ENCODE measurements at places on chromosomes 7 and 10.

GRCh38 chr10:126099366-126099765 is 203.0 kb downstream of the FANK1 start:
- DNase-seq, result no peak

DNA sequence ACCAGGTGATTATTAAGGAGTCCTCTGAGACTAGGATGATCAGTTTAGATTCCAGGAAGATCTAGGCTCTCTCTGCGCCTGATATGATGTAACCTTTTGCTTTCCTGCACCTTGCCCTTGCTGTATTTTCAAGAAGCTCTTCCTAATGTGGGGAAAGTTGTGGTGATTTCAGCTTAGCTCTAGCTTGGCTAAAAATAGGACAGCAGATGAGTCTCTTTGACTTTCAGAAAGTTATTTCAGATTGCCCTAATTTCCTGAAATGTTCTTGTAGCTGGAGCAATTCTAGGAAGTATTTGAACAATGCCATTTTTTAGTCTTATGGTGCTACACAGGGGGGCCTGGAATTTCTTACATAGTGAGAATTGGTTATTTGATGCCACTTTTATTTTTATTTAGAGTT is 3.8 kb downstream of the LCOR start:
- DNase-seq, result peak; percentile 23

GRCh38 chr10:69348816-69349541 is 67.7 kb downstream of the TACR2 start:
- peak; percentile 75 for DNase-seq

- no peak for DNase-seq
These were observed 72.0 kb upstream of the ANK3 start for GRCh38 chr10:60461688-60462087.

DNA sequence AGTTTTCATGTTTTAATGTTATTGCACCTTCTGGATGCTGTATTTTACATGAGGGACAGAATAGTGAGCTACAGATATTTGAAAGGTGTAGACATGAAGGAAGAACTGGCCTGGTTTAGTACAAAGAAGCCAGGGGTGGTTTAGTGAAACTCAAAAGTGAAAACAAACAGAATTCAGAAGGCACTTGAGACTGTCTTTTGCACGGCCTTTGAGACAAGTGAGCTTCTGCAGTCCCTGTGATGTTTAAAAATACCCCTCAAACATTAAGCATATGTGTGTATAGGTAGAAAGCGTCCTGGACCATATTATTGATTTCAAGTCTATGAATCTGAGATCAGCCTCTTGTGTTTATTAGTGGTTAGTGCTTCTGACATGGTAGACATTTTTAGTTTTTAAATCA is 118.9 kb downstream of the CDK14 start:
- DNase-seq, result no peak

GRCh38 chr10:108982159-108982558 is 941.2 kb downstream of the XPNPEP1 start:
- no peak for DNase-seq

DNA sequence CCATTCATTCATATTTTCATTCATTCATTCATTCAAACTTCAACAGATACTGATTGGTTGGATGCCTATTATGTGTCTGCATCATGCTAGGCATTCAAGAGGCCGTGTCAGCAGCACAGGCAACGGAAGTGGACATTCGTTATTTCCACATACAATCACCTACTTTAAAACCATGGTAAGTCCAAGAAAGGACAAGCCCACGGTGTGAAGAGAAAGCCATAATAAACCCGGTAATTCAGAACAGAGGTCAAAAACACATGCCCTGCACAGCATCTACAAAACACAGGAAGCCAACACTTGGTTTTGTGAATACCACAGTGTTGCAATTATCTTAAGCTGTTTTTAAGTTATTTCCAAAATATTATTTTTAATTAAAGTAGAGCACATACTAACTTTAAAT is 126.7 kb downstream of the GLI3 start:
- DNase-seq, result no peak

GRCh38 chr7:93890041-93890463 is 501 bp downstream of the TFPI2 start:
- DNase-seq, result peak; percentile 50

DNA sequence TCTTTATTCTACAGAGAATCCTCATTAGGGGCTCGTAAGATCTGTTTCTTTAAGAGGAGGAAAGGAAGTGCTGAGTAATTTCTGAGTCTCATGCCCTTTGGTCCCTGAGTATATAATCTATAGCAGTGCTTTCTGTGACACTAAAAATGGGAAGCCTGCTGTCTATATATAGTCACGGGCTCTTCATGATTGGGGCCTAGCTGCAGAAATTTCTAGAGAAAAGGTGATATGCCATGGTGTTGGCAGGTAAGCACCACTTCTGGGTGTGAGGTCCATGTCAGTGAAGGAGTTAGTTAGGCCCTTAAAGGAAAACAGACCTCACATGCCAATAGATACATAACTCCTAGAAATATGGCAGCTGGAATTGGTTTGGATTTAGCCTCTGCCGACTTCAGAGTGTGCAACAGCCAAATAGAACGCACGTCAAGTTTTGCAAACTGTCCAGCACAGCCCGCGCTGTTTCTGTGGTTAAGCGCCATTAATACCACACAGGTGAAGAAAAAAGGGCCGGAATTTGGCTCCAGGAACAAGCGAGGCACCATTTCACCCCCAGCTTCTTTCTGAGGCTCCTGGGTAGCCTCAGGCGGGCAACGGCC is 123.2 kb downstream of the TACC2 start:
- DNase-seq, result peak; percentile 76

DNA sequence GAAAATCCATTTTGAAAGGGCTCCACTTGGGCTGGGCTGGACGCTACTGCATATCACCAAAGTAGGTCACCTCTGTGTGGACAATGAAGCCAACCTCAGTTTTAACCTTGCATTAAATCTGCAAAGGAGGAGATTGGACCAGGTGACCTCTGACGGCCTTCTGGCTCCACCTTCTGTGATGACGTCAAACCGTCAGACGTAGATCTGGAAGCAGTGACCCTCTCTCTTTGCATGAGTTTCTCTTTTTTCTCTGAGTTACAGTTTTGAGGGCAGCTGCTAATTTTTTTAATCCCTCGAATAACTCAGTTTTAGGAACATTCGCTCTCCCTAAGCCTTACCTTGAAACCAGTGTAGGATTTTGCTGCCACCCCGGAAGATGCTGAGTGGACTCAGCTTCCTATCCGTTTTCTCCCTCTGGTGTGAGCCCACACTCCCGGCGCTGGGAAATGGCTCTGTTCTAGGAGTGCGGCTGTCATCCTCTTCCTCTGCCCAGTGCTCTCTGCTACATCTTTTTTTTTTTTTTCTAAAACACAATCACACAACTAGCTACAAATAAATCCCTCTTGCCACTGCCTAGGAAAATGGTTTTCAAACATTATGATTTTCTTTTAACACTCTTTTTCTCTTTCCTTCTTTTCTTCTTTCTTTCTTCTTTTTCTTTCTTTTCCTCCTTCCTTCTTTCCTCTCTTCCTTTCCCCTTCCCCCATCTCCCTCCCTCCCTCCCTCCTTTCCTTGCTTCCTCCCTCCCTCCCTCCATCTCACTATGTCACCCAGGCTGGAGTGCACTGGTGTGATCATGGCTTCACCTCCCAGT is 27.7 kb upstream of the NMT2 start:
- no peak for DNase-seq

- no peak for DNase-seq
These were observed 764 bp upstream of the FAM131B start for GRCh38 chr7:143363016-143363937.

DNA sequence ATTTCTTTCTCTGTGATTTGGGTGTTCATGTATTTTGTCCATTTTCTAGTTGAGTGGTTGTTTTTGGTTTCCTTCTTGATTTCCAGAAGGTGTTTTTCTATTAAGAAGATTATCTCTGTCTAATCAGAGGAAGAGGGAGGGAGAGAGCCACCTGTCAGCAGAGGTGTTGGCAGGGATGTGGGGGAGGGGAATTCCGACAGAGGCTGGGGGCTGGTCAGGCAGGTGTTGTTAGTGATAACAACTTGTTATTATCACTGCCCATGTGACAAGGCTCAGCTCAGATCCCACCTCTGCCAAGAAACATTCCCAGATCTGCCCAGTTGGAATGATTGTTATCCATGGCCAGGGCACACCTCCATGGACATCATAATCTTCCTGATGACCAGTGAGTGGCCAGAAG is 293.4 kb downstream of the GFRA1 start:
- no peak for DNase-seq

GRCh38 chr7:56174875-56175760 is 58.9 kb upstream of the NUPR2 start:
- DNase-seq, result no peak

- no peak for DNase-seq
These were observed 159.3 kb downstream of the TNS3 start for GRCh38 chr7:47422611-47423010.

DNA sequence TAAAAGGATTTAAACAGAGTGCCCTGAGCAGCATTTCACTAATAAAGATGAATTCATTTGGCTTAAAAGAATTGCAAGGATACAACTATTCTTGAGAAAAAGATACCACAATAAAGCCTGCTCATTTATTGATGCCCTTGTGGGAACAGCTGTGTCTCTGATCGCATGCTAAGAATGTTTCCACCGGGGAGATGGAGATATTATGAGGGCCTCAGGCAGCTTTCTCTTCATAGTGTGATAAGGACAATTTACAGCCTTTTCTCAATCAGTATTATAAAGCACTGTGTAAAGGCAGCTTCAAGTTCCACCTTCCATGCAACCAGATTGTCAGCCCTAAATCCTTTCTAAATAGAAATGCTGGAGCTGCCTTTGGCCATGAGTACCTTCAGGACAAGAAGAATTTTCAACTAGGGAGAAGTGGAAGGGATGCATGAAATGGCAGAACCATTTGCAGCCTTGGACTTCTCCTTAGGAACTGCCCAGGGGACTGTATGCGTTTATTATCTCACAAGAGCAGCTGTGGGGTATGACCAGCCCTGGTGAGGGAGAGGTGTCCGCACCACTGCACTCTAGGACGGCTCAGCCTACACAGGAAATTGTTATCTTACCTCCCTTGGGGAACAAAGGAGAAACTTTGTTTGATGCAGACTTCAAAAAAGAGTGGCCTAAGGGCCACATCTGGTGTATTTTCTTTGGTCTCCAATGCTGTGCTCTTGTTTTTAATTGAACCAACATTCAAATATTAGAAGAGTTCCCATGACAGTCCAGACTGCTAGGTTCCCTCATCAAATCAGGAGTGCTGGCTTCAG is 116.9 kb upstream of the PCGF5 start:
- peak; percentile 6 for DNase-seq

Data from foreskin fibroblast (primary cell).